Activated B cell treated with CpG ODN at 0.5 μM for 24 hours (primary cell): ENCODE measurements at places on chromosomes 2 and 18. TPM values are rescaled to one million over a fixed set of nuclear protein-coding genes. Genes with fewer than 3 reads are reported as not detected.

DNA sequence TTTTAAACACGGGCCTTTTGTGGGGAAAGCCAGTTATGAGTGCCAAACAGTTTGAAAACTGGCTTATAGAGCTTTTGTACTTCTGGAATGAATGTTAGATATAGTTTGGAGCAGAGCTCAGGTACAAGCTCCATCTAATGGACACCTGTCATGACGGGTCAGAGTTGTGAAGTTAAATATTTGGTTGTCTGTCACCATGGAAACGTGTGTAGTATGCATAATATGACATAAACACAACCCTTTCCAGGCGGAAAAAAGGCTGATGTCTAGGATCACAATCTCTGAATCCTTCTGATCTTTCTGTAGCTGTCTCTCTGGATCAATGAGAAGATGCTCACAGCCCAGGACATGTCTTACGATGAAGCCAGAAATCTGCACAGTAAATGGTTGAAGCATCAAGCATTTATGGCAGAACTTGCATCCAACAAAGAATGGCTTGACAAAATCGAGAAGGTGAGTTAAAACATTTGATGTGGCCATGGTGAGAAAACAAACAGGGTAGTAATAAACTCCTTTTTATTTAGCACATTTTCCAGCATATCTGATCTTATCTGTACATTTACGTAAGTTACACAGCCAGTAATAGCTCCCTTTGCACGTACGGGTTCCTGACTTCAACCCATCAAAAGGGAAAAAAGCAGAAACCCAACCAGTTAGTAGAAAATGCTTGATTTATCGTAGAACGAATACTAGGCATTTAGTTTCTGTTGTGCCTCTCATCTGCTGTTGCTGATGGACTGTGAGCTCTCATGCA, 80.6 kb upstream of the EML6 start:
- no peak for DNase-seq

DNA sequence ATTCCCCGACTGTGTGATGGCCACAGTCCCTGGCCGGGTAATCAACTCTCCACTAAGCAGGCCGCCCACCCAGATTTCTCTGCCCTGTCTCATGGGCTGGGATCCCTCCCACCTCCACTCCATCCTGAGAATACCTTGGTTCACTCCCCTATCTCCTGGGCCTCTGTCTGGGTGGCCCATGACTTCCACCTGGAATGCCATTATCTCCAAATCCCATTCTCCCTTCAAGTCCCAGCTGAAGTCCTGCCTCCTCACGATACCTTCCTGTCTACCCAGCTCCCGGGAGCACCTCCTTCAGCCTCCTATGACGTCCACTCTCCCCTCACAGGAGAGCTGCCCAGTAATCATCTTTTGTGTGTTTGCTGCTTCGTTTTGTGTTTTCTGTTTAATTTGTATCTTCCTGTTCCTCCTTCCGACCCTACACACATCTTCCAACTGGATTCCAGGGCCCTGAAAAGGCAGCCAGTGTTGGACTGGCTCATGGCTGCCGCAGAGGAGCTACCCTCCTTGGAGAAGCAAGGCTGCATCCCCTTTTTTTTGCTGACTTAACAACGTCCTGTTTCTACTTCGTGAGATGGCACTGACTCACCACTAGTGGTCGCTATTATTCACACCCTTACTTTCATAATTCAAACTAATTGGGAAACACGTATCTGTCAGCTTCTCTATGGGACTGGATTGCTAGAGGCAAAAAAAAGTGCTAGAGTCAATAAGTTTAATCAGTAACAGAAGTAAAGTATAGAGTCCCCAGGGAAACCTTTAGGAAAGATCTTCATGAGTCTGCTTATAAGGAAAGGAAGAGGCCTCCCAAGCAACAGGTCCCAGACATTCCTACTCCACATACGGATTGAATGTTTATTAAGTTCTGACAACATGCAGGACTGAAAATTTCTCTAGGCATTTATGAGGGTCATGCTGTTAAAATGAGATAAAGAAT, 171.9 kb upstream of the GATA6 start:
- DNase-seq: no peak

Gene G6PC2
- not detected in 2 replicates for total RNA-seq

- DNase-seq: no peak
These were observed 589.9 kb upstream of the LRRTM1 start for GRCh38 chr2:80894486-80894885.

- no peak for DNase-seq
These were observed 243.7 kb downstream of the SMAD2 start for GRCh38 chr18:47686806-47687205.

DNA sequence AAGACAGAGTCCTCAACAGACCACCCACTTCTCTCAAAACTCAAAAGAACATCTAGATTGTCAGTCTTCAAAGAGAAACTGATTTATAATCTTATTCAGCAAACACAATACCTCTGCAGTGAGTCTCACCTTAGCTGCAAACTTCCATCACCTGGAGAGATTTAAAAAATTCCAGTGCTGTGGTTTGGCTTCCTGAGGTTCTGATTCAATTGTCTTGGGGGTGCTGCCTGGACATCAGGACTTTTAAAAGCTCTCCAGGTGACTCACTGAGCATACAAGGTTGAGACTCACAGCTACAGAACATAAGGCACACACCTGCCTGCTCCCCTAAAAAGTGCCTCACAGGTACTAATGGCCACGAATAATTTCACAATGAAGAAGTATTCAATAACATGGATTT, 40.3 kb downstream of the RNF152 start:
- no peak for DNase-seq

GRCh38 chr2:104866883-104867812, 13.2 kb downstream of the POU3F3 start:
- DNase-seq: no peak

Gene CFAP65
- not detected in 2 replicates for total RNA-seq

GRCh38 chr2:31347319-31347718, 67.2 kb downstream of the XDH start:
- DNase-seq: no peak

Gene TACR1
- total RNA-seq: not detected in 2 replicates

- no peak for DNase-seq
These were observed 42.4 kb downstream of the MGAT5 start for GRCh38 chr2:134296301-134296700.

Gene SUPT7L
- total RNA-seq: 28.1 and 30.9 TPM in 2 replicates

Gene CABLES1
- total RNA-seq: 32.3 and 34.6 TPM in 2 replicates
